CD8-positive, alpha-beta T cell (primary cell): ENCODE measurements at places on chromosomes 13 and 19.

- DNase-seq: no peak
These were observed 2.1 kb downstream of the CEBPA start for GRCh38 chr19:33300009-33300893.

GRCh38 chr19:2514981-2515518 is 39.1 kb downstream of the GADD45B start:
- DNase-seq: no peak

DNA sequence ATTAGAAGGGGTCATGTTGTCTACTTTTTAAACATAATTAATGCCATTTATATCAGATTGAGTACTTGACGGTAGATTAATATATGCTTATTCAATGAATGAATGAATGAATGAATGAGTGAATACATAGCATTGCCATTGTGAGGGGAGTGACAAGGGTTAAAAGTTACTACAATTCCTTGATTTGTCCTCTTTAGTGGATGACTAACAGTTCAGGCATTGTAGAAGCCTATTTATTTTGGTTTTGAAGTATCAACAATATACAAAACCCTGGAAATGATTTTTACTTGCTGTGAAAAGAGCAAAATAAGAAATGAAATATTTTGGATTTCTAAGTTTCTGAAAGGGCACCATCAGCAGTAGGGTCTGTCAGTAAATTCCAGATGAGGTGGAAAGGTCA is 122.7 kb downstream of the CYSLTR2 start:
- DNase-seq: no peak

- no peak for DNase-seq
These were observed 11.7 kb downstream of the RFX2 start for GRCh38 chr19:6098574-6098973.

GRCh38 chr19:49677901-49678674 is 1.0 kb downstream of the PRMT1 start:
- peak; percentile 62 for DNase-seq

DNA sequence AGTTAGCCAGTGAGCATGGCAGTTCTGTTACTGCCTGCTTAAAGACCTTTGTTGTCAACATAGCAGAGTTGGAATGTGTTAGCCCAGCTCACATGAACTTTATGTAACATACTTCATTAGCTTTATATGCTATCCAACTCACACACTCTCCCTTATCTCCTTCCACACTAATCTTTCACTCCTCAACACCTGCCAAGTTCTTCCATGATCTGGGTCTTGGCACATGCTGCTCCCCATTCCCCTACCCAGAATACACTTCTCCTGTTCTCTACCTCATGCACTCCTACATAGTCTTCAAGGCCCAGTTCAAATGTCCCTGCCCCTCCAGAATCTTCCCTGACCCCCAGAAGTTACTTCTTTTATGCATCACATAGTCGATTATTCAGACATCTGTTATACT is 179.3 kb downstream of the KATNAL1 start:
- DNase-seq: no peak

- no peak for DNase-seq
These were observed 5.0 kb downstream of the PRSS57 start for GRCh38 chr19:690203-690602.

- no peak for DNase-seq
These were observed 5.2 kb downstream of the MAP2K7 start for GRCh38 chr19:7908742-7909461.

GRCh38 chr13:113149711-113150549 is 8.5 kb upstream of the PROZ start:
- no peak for DNase-seq

GRCh38 chr19:41649827-41650226 is 23.0 kb upstream of the CEACAM4 start:
- no peak for DNase-seq

GRCh38 chr19:44890366-44891015 is 563 bp upstream of the TOMM40 start:
- peak; percentile 100 for DNase-seq

- DNase-seq: no peak
These were observed 7.2 kb downstream of the PHF11 start for GRCh38 chr13:49502954-49503353.

GRCh38 chr13:73230716-73231115 is 171.9 kb downstream of the KLF5 start:
- DNase-seq: no peak

GRCh38 chr19:57773488-57773887 is 4.0 kb downstream of the ZNF586 start:
- no peak for DNase-seq

- no peak for DNase-seq
These were observed 23.0 kb upstream of the CYSLTR2 start for GRCh38 chr13:48630773-48631172.

DNA sequence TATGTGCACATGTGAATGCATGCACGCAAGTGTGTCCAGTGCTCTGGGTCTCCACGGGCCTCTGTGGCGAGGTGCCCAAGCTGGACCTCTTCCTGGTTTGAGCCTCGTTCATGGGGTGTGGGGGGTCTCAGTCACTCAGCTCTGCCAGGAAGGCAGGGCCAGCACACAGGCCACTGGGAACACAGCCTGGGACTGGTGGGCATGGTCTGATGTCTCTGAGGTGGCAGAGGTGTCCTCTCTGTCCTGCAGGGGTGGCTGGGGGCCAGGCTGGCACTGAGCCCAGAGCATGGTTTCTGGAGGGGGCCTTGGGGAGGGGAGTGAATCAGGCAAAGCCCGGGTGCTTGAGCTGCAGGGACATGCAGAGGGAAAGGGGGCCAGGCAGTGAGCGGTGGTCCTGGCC is 9.4 kb downstream of the LRP3 start:
- DNase-seq: no peak

DNA sequence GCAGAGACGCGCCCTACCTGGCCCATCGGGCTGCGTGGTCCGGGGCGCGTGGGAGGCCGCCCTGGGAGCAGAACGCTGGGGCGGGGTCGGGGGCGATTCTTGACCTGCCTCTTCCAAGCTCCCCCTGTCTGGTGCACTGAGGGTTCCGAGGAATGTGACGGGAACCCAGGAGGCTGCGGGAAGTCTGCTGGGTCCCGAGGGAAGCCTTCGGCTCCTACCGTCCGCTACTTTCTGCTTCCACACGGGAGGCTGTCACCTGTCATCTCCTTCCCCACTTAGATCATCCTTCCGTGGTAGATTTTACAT is 781 bp upstream of the SPRYD7 start:
- no peak for DNase-seq

DNA sequence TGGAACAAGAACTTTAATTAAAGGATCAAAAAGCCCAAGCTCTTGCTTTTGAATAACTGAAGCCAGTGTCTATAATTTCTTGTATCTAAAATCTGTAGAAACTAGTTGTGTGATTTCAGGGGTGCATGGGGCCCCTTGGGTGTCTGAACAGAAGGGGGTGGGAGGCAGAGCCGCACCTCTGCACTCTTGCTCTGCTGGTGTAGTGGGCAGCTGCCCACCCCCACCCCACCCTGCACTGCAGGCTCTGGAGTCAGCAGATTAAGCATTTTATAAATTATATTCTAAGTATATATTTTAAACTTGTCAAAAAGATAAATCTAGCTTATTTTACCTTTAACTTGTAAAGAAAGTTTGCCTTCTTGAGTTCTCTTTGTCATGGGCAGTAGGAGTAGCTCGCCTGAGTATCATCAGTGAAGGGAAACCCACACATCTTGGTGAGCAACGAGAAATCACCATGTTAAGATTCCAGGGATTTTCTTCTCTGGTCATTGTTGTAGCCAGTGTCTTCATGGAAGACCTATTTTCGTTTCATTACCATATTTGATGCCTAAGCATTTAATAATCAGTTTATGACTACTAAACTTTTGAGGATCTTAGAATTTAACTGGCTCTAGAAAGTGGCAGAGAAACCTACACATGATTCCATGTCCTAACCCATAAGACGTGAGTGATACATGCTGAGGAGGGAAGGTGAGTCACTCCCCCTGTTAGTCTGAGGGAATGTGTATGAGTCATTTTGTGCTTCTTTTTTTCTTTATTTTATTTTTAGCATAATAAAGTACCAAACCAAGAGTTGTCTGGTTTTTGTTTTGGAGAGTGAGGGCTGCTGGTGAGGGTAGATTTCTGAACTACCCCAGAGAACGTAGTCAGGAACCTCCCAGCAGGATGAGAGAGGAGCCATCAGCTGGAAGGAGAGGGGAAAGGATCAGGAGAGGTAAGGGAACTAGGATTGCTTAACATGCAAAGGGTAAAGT is 7.7 kb downstream of the UBE2L5 start:
- no peak for DNase-seq

- no peak for DNase-seq
These were observed 39.5 kb downstream of the ATP7B start for GRCh38 chr13:51971520-51972426.

GRCh38 chr19:41994521-41994971 is 516 bp upstream of the ATP1A3 start:
- no peak for DNase-seq

DNA sequence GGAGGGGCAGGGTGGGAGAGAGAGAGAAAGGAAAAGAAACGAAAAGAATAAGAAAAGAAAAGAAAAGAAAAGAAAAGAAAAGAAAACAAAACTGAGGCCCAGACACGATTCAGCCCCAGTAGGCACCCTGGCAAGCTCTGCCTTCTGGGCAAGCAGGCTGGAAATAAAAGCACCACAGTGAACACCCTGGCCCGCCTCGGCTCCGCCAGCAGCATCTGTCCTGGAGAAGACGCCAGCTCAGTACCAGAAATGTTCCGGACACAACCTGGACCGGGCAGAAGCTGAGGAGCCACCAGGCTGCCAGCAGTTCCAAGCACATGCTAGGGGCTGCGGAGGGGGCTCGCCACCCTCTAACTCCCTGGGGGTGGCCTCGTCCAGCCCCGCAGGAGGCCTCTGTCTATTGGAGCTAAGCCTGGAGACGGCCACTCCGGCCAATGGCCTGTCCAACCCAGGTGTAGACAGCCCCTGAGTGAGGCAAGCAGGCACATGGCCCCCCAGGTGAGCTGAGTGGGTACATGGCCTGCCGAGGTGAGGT is 11.4 kb upstream of the CPAMD8 start:
- DNase-seq: no peak

GRCh38 chr19:39152066-39152465 is 26.5 kb downstream of the PAK4 start:
- no peak for DNase-seq

DNA sequence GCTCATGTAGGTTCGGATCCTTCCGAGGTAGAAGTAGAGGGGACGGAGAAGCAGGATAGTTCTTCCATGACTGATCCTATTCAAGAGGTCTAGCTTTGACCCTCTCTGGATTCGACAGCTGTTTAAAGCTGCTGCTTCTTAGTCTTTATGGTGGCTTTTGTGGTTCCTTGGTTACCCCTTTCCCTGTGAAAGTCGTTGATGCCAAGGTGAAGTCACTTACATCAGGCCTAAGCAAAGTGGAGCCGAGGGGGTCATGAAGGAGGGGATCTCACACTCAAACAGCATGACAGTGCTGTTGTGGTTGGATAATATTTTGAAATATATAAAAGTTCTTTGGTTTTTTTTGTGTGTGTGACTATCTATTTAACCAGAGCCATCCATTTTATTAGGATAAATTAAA is 8.1 kb downstream of the CCDC70 start:
- no peak for DNase-seq

- DNase-seq: no peak
These were observed 16.8 kb downstream of the TEX29 start for GRCh38 chr13:111337206-111337605.

DNA sequence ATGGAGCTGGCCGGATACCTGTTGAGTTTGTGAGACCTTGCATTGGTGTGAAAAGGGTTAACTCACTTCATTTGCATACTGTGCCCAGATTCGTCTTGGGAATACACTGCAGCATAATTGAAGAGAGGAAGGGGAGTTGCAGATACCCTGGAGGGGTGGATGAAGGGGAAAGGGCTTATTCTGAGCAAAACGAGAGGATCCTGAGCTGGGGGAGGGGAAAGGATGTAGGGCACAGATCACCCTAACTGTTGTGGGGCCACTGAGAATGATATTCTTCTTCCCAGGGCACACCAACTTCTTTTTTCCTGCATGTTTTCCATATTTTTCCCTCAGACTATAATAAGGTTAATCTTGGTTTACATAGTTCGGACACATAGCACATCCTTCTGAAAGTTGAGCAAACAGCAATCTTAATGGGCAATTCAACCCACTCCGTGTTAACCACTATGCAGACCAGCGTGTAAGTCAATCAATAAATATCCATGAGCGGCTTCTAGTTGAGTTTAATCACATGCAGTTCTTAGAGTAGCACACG is 11.7 kb upstream of the PTPRS start:
- no peak for DNase-seq

- DNase-seq: no peak
These were observed 89.2 kb downstream of the KCNRG start for GRCh38 chr13:50104493-50104892.

GRCh38 chr13:59368693-59369092 is 795.0 kb downstream of the DIAPH3 start:
- no peak for DNase-seq

GRCh38 chr13:30884543-30884942 is 21.5 kb upstream of the MEDAG start:
- DNase-seq: no peak

DNA sequence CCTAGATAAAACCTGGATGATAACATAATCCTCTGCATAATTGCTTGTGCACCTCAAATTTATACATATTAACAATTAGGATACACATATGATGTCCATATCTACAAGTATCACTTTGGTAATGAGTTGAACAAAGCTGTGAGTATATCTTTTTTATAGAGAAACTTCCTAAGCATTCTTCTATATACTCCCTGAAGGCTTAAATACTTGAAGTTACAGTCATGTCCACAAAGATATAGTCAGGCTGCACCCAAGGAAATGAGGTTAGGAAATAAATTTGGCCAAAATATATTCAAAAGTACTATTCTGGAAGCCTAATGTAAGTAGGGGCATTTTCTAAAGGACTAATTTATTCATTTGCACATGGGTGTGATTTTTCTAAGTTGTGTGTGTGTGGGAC is 761.5 kb downstream of the PCDH9 start:
- no peak for DNase-seq

- DNase-seq: peak; percentile 6
These were observed 61.2 kb upstream of the WDFY2 start for GRCh38 chr13:51523082-51523518.

GRCh38 chr19:5150902-5151741 is 182.2 kb downstream of the KDM4B start:
- no peak for DNase-seq

DNA sequence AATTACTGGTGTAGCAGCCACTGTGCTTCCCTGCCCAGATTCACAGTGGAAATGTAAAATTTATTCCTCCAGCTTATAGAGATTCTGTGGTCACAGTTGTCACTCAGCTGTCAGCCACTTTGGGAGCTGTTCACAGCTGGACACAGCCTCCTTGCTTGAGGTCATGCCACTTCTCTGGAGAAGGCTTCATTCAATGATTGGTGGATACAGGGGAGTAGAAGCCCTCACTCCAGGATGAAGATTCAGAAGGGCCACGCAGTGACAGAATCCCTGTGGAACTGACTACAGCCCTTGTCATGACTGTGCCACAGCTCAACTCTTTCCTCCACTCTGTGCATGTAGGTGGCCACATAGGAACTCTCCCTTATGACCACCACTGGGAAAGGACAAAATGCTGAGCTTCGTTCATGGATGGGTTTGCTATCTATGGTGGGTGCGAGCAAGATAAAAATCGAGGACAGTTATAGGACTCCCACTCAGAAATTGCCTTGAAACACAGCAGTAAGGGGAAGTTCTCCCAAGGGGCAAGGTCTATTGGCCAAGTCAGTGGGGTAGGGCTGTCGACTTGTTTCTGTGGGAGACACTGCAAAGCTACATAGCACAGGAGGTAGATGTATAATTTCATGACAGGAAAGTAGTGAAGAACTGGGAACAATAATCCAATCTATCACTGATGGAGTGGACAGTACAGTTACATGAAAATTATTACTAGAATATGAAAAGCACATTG is 98.7 kb downstream of the CCNA1 start:
- DNase-seq: no peak

- DNase-seq: no peak
These were observed 55.2 kb downstream of the ELF1 start for GRCh38 chr13:40963927-40964326.
